ENCODE measurements at places on chromosomes 13 and 19.

DNA sequence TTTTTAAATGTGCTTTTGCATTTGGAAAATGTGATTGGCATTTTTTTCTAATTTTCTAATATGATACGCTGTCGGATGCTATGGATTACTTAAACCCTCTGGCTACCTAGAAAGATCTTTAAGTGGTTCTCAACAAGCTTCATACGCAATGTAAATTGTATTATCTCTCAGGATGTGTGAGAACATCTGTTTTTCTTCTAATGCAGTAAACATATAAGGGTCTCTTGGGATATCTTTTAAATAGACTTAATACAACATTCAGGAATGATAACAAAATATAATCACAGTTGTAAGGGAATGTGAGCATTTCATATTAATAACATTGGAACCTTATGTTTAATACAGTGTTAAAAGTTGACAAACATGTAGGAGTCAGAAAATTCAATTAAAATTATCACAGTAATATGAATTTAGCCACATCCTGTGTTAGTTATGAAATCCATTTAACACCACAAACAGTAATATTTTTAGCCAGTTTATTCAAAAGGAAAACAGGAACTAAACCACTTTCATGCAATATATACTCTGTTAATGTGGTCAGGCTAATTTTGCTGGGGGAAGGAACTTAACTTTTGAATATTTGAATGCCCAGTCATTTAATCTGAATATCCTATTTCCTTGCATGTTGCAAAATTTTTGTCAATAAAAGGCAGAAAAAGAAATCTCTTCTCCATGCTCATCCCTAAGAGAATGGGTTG is 15.0 kb upstream of the ALOX5AP start:
- no peak for DNase-seq

DNA sequence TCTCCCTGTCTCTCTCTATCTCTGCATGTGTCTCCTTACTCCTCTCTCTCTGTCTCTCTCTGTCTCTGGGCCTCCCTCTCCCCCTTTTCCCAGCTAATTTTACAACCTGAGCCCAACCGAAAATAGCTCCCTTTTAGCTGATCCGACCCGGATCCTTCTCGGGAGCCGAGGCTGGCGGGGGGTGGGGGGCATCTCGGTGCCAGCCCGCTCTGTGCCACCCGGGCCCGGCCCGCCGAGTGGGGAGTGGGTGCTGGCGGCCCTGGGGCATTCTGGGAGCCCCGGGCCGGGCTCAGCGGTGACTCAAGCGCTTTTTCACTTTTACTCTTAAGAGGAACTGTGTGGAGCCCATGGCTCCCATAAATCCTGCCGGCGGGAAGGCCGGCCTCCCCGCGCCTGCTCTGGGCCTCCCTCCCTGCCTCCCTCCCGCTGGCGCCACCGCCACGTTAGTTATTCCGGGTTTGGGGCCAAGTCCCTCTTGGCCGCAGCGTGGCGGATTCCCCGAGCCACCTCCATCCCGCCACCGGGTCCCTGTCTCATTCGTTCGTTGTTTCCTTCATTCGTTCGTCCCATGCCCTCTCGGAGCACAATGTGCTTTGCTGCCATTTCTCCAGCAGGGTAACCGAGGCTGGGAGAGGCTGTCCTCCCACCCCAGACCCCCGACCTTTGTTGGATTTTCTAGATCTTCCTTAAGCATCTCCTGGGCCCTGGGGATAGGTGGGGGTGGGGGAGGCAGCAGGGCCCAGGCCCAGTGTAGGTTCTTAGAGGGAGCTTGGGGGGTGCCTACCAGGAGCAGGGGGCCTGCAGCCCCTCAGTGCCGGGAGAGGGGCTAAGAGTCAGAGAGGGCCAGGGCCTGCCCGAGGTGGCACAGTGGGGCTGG is 3.2 kb downstream of the NFIC start:
- DNase-seq = no peak

- no peak for DNase-seq
These were observed 56.7 kb downstream of the ZNF536 start for GRCh38 chr19:30428844-30429243.

GRCh38 chr19:15404780-15405211 is 14.0 kb downstream of the AKAP8L start:
- no peak for DNase-seq

- no peak for DNase-seq
These were observed 10.0 kb downstream of the CALM3 start for GRCh38 chr19:46610851-46611770.

DNA sequence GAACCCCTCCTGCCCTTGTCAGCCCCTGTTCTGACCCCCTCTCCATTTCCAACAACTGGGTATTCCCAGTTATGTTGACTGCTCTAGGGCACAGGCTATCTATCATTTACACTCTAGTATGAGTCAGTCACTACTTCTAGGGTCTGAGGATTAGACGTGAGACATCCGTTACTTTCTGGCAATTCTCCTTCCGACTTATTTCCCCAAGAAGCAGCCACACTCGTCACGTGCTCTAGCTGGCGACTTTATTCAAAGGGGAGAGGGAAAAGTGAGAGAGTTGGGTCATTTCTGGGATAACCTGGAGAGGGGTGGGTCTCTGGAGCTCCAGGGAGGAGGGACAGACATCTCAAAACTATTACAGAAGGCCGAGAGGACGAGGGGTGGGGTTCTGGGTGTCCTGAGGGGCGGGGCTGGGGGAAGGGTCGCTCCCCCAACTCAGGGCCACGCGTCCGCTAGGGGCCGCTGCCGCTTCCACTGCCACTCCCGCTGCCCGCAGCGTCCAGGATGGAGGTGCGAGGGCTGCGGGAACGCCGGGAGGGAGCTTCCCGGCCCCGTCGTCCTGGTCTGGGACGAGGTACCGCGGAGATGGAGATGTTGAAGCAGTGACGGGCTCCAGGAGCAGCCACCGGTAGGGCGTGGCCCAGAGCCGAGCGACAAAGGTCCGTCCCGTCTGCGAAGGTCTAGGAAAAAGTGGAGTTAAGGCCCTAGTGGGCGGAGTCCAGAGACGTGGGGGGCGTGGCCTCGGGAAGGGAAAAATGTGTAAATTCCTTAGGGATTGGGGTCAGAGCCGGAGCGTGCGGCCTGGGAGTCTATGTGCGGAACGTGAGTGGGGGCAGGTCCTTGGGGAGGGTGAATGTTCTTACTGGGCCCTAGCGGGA is 8.9 kb downstream of the RTBDN start:
- no peak for DNase-seq

DNA sequence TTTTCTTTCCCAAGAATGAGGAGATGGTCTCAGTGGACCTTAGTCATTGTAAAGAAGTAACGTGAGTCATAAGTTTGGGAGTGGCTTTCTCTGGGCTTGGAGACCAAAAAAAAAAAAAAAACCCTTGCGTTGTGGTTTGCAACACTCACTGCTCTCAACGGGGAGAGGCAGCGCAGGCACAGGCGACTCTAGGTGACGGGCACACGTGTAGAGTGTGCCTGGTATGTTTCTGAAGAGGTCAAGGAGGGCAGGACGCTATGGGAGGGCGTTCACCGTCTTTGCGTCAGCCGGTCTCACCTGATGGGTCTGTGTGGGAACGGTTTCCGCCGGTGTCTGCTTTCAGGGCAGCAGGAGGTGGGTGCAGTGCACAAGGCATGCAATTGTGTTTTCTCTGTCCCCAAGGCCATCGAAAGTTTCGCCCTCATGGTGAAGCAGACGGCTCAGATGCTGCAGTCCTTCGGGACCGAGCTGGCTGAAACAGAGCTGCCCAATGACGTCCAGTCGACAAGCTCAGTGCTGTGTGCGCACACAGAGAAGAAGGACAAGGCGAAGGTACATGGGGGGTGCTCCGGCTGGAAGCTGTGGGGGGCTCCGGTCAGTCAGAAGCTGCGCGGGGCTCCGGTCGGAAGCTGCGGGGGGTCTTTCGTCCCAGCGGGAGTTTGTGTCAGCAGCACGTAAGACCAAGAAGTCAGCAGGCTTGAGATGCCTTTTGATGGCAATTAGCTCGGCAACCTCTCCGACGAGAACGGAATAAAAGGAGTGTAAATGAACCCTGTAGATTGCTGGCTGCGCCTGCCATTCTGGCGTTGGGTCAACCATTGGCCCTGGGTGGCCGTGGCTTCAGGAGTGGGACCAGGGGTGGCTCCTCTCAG is 40.8 kb upstream of the F7 start:
- DNase-seq = no peak

All from GM12864 (cell line).